Activated CD8-positive, alpha-beta memory T cell treated with anti-CD3 and anti-CD28 coated beads for 48 hours (primary cell): ENCODE measurements at places on chromosomes 5 and 9.

- DNase-seq: no peak
Measured at GRCh38 chr9:124347968-124348358, 67.3 kb downstream of the PSMB7 start.

DNA sequence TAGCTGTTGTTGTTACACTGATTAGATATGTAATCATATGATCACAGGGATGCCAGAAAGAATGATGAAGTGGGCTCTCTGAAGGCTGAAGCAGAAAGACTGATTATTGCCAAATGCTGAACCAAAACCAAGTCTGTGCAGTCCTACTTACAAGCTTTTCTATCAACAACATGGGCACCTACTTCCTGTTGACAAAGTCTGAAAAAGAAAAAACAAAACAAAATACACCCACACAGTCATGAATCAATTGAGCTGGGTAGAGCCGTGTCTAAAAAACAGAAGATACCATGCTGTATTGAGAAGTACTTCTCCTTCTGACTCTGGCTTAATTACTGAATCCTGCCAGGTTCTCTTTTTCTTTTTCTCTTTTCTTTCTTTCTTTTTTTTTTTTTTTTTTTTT is 363.4 kb downstream of the RAB3C start:
- no peak for DNase-seq

DNA sequence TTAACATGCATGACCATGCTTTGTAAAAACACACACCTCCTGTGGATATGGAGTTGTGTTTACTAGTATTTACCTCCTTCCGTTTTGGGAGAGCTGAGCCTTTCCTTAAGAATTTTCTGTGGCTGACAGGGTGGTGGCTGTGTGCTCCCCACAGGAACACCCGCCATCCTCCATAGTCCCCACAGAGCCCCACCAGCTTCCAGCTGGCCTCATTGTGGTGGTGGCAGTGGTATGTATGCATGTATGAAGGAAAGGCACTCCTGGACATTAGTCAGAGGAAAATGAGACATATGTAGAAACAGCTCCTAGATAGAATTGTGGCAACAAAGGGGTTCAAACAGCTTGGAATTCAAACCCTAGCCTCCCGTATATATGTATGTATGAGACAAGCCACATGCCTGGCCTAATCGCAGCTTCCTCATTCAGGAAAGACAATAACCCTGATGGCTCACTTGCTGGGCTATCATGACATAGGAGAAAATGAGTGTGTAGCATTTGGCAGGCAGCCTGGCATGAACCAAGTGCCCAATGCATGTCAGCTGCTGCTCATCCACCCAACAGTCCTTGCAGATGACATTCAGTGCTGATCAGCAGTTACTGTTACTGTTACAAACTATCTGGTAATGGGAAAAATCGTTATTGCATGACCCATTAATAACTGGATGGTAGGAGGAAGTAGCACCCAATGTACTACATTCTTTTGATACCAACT is 459.7 kb downstream of the EBF1 start:
- DNase-seq: no peak

- peak; percentile 67 for DNase-seq
Measured at GRCh38 chr9:113511856-113512761, 48.6 kb downstream of the RGS3 start.

DNA sequence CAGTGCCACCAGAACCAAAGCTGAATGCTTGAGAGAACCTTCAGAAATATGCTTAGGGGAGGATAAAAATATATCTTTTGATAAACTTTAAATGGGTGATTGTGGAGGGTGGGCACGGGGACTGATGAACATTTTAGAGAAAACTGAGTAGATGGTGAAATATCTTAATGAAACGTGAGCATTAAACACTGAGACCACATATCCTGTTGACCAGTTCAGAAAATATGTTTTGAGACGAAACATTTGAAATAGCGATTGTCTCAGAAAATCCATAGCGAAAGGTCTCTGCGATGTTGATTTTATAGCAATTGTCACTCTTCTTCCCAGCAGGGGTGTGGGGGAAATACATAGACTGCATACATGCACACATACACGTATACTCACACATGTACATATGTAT is 231.0 kb downstream of the ESM1 start:
- DNase-seq: no peak

GRCh38 chr9:36914212-36914577 is 119.9 kb downstream of the PAX5 start:
- DNase-seq: no peak

GRCh38 chr9:8555762-8556500 is 756.4 kb upstream of the DMAC1 start:
- DNase-seq: no peak

DNA sequence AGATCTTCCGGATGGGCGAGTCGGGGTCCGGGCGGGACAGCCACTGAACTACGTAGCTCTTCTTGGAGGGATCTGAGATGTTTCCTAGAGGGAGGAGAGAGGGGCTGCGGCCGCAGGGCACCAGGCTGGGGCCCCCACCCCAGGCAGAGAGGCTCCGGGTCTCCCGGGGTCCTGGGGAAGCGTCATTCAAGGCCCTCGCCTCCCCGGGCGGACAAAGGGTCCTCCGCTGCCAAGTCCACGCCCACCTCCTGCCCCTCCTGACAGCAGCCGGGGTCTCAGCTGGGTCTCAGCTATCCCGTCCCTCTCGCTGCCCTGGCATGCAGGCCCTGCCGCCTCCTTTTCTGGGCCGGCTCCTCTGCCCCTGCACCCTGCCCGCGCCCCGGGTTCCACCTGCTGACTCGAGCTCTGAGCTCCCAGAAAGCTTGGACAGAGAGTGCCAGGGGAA is 61.5 kb downstream of the ZNF354C start:
- no peak for DNase-seq

GRCh38 chr5:132257131-132258101 is at the start of gene PDLIM4:
Gene PDLIM4 (plus strand): TSS chr5:132257696. CDS start chr5:132257735, 39 bp downstream.
- DNase-seq: no peak

GRCh38 chr9:16364347-16364746 is 506.1 kb downstream of the BNC2 start:
- DNase-seq: no peak

GRCh38 chr5:164466033-164466432 is 960.6 kb downstream of the MAT2B start:
- no peak for DNase-seq

DNA sequence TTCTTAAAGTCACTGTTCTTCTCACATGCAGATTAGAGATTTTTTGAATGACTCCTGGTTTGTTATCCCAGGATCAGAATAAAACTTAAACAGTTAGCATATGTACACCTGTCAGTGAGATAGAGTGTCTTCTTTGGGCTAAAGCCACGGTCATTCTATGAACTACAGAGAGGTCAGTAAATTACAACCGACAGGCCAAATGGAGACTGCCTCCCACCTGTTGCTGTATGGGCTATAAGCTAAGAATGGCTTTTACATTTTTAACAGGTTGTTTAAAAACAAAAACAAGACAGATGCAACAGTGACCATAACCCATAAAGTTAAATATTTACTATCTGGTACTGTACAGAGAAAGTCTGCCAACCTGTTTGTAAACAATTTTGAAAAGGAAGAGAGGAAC is 125.7 kb downstream of the ELAVL2 start:
- no peak for DNase-seq

DNA sequence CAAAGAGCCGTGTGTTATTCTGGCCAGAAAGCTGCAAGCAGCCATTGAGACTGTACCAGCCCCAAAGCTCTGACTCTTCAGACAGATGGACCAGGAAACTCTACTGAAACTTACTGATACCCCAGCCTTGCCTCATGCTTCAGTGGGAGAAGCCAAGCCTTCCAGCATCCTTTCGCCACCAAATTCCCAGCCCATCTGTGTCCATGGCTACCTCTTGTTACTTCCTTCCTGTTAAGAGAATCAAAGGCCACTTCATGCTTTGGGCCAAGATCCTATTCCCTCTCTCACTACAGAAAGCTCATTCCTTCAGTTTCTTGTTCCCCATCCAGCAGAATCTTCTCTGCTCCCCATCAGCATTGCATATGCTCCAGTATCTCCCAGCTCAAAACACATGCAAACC is 46.9 kb upstream of the FREM1 start:
- no peak for DNase-seq

DNA sequence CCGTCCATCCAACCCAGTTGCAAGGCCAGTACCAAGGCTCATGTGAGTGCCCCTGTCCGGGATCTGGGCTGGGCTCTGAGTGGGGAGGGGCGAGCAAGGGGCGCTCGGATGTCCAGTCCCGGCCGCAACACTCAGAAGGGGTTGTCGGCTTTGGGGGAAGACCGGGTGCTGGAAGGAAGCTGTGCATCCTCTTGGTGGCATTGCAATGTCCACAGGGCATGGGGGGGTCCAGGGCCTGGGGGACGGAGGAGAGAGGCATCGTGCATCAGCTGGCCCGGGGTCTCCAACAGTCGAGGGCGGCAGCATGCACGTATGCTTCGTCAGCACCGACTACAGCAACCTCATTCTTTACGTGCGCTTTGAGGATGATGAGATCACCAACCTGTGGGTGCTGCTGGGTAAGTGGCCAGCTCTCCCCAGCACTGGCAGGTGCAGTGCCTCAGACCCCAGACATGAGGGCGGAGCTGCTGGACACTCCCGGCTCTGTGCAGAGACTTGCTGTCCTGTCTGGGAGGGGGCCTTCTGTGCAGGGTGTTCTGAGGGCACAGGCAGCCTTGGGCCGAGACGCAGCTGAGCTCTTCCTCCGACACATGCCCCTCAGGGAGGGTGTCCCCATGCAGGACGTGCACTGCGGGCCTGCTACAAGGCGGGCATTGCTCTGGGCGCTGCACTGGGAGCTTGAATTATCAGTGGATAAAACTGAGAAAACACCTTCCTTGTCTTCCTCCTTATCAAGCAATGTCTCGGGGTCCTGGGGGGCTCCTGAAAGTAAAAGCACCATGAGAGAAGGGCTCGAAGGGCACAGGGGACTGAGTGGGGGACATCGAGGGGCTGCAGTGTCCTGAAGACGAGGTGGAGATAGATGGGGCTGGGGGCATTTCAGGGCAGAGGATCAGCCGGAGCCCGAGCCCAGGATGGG is 22.5 kb downstream of the GLT6D1 start:
- DNase-seq: no peak

DNA sequence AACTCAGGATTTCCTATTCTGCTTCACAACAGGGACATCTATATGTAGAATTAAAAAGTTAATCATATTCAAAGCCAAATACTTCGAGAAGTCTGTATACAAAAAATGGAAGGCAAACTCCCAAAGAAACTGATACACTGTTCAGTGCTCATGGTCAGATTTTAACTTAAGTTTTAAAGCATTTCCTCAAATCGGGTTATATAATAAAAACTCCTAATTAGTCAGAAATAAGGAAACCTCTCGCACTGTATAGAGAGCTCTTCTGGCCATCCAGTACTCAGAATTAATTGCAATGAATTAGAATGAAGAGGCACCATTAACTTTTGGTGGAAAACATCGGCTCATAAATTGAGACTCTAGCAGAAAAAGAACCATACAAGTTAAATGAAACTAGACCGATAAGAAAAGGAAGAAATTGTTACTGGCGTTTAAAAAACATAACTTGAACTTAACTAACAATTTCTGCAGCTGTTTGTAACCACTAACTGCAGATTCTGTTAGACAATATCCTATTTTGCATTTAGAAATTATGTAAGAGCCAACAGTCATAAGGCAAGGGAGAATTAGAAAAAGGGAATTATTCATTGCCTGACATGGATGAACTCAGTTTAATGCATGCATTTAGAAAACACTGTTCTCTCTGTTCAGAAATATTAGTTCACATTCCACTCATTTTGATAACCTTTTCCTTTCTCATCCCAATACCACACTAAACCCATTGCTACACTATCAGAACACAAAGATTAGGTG is 96.6 kb downstream of the FNBP1 start:
- DNase-seq: no peak

GRCh38 chr5:57889558-57889957 is 406.9 kb upstream of the ACTBL2 start:
- no peak for DNase-seq

DNA sequence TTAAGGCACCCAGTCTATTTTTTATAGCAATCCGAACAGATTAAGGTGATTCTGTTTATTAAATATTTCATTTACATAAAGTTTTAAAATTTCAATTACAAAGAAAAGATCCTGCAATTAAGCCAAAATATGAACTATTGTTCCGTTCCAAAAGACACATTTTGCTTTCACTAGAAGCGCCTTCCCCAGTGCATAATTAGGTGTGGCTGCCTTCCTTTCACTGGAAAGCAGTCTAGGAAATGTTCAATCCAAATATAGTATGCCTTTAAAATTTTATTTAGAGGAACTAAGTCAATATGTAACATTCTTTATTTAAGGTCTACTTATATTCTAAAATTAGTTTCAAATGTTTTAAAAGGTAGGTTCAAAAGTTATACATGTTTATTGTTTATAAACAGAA is 7.6 kb downstream of the CTNNAL1 start:
- no peak for DNase-seq

DNA sequence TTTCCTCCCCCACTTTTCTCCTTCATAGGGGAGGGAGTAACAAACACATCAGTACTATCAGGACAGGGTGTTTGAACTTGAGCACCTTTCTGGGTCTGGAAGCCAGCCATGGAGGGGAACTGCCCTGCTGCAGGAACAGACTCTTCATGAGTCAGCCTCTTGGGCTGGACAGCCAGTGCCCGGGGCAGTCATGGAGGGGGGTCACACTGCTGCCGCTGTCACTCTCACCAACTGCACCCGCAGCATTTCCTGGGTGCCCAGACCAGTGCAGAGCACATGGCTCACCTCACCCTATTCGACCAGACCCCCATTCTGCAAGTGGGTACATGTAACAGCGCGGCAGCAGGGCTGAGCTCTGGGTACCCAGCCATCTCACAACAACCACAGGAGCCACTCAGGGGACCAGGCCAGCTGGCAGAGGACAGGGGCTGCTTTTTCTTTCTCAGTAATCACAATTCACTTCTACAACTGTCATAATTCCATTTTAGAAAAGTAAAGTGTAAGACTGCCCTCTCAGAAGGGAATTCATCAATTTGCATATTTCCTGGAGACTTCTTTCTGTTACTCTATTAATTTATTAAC is 118.4 kb downstream of the CTNND2 start:
- no peak for DNase-seq

GRCh38 chr5:81779125-81779915 is 28.4 kb upstream of the SSBP2 start:
- DNase-seq: no peak

DNA sequence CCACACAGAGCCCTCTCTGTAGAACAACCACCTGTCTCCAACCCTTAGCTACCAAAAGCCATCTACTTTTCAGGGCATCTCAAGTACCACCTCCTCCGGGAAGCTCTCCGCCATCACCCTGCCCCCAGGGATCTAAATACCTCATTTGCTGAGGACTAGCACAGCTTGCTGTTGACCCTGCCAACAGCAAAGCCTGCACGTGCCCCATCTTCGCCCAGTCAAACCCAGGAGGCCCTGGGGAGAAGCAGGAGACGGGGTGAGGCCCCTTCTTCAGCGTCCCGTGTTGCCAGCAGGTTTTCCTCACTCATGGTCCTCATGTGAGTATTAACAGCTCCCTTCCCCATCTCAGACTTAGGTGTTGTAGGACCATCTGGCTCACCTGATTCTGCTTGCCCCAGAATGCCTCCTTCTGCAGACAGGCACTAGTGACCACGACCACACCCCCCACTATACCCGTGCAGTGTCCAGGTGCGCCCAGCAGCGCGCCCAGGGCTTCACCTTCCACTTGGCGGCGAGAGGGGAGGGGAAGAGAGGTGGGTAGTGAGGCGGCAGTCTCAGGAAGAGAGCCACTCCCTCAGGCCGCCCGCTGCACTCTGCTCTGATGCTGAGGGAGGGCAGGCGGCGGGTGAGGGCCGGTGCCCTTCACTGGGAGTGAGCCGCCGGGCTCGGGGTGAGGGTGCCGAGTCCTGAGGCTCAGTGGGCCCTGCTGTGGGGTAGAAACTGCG is 11.1 kb downstream of the VAV2 start:
- DNase-seq: no peak

GRCh38 chr5:35408146-35408545 is 177.9 kb upstream of the PRLR start:
- no peak for DNase-seq
